ENCODE measurements at places on chromosomes 3 and 15.

- no peak for DNase-seq
Measured at GRCh38 chr3:9168241-9168741, 81.2 kb downstream of the SRGAP3 start.

- DNase-seq = no peak
Measured at GRCh38 chr15:65533057-65533756, 2.9 kb downstream of the HACD3 start.

DNA sequence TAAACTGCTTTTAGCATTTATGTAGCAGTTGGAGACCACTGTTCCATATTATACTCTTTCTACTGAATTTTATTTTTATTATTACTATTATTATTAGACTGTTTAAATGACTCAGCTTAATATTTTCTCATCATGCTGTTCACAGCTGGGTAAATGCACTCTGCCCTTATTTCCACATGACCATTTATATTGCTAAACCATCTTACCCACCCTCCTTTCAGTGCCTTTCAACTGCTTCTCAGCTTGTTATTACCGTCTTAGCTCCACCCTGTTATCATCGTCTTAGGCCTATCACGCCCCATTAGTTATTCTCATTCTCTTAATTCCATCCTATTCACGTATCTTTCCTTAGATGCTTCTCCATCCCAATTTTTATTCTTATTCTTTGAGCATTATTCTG, 212.6 kb downstream of the GAP43 start:
- no peak for DNase-seq

DNA sequence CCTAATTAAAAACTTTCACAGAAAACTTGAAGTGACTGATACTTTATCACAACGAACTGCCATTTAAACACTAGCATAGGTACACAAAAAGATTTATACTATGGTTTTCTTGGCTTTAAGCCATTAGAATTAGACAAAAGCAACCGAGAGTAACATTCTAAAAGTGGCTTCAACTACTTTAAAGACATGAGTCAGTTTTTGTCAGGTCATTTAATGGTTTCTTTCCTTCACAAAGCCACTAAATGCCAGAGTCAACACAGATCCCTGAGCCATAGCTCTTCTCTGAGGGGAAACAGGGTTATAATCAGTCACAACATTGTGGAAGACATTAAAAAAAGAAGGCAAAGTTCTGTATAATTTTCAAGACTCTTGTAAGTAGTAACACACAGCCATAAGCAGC, 54.6 kb downstream of the CAPN3 start:
- DNase-seq = no peak

- DNase-seq = no peak
Measured at GRCh38 chr15:42152921-42153698, 3.3 kb downstream of the PLA2G4F start.

GRCh38 chr3:128572013-128572412, 78.6 kb downstream of the RPN1 start:
- no peak for DNase-seq

DNA sequence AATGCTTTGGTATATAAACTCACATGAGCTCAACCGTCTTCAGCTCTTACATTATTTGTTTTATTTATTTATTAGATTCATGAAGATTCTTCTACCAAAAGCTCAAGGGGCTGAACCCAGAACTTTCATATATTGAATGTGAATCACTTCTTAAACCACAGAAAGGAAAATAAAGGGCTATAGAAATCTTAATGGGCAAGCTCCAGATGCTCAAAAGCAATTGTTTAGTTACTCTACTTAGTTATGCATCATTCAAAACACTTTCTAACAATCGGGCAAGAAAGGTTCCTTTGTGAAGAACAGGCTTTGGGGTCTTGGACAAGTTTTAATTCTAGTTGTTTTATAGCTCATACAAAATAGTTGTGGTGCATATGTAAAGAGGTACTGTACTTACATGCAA, 380.2 kb downstream of the TIGIT start:
- no peak for DNase-seq

DNA sequence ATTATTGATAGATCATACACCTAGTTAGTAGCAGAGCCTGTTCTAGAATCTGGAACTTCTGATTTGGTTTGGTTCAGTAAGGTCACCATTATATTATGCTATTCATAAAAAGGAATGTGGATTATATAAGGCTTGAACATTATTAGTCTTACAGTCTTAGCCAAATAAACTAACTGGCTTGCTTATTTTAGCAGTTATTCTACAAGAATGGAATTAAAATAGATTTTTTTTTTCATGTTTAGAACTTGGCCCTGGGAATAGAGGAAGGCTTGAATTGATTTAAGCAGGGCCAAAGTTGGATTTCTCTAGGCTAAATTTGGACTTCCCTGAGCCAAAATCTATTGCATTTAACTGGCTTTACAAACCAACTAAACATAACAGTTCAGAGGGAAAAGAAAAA, 24.4 kb downstream of the DTWD1 start:
- DNase-seq = no peak

DNA sequence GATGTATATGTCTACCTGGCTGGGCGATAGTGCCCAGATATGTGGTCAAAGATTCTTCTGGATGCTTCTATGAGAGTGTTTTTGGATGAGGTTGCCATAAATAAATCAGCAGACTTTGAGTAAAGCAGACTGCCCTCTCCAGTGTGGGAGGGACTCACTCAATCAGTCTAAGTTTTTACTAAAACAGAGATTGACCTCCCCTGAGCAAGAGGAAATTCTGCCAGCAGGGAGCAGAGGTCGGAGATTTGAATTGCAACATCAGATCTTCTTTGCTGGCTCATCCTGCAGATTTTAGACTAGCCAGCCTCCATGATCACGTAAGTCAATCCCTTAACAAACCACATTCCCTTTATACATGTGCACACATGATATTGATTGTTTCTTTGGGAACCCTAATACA, 300.9 kb downstream of the MCTP2 start:
- DNase-seq = no peak
